Muscle of leg (tissue), 16 donors: ENCODE measurements at places on chromosomes 7 and 10.

DNA sequence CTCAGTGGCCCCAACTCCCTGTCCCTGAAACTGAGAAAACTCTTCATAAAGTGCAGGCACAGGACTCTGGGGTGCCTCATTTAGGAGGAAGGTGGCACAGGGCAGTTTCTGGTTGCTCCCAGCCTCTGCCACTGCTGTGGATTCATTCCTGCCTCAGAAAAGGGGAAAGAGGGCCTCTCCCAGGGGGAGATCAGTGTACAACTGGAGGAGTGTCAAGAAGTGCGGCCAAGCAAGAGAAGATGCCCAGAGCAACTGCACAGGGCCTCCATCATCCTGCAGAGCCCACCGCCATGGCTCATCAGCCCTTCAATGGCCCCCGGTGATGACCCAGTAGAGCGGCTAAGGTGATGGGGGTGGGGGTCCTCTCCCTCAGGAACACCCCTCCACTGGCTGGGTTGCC, 150.3 kb downstream of the PLXNA4 start:
- DNase-seq, result no peak

DNA sequence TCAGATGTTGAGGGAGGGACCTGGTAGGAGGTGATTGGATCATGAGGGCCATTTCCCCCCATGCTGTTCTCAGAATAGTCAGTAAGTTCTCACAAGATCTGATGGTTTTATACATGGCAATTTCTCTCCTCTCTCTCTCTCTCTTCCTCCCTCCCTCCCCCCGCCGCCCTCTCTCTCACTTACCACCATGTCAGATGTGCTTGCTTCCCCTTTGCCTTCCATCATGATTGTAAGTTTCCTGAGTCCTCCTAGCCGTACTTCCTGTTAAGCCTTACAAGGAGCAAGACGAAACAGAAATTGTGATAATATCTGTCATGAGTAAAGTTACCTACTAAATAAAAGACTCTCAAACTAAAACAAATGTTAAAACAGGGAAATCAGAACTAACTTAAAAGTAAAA, 19.9 kb upstream of the GPR141 start:
- DNase-seq, result peak; percentile 34

DNA sequence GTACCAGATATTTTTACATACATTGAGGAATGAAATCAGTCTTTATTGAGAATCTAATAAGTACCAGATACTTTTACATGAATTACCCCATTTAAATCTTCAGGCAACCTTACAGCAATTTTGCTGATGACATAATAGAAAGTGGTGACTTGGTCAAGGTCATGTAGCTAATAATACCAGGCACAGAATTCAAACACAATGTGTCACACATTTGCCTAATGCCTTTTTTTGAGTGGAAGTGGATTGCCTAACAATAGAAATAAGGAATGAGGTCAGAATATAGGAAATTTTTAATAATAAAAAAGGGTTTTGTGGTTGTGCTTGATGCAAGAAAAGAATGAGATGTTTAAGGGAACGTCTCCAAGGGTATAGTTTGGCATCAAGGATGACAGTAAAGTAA, 466.6 kb upstream of the IGFBP3 start:
- no peak for DNase-seq

GRCh38 chr10:45593938-45594275, 78.7 kb downstream of the ZFAND4 start:
- no peak for DNase-seq

GRCh38 chr7:2864999-2865670, 21.0 kb upstream of the GNA12 start:
- DNase-seq, result peak; percentile 80

- peak; percentile 81 for DNase-seq
These were observed 212.8 kb downstream of the MAD1L1 start for GRCh38 chr7:2019711-2020511.

DNA sequence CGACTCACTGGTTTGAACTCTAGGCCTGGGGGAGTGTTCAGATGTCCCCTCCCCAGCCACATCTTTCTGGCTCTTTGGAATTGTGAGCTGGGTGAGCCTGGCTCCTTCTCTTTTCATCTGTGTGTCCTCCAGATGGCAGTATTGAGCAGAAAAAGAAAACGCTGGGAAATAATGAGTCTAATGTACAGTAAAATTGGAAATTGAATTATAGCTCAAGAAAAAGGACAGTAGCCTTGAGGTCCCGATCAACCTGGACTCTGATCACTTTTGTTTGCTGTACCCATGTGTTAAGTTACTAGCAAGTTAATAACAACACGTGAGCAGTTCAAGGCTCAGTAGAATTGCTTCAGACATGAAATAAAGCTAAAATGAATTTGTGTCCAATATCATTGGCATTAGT, 77.9 kb downstream of the SNX10 start:
- peak; percentile 84 for DNase-seq

GRCh38 chr7:101708223-101708622, 79.1 kb upstream of the MYL10 start:
- DNase-seq, result no peak

DNA sequence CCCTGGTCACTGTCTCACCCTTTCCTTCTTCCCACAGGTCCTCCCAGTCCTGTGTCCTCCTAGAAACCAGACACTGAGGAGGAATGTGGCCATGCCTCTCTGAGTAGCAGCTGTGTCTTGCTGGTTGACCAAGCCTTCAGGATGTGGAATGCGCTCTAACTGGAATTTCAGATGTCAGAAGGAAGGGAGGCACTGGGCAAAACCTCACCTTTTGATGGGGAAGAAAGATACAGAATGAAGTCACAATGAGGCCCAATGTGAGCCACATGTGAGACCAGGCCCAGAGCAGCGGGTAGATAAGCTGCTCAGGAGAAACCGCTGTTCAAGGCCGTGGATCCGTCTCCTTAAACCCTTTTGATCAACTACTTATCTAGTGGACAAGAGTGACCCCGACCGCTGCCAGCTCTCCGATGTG, 54.8 kb upstream of the ECHDC3 start:
- no peak for DNase-seq

GRCh38 chr7:117856196-117856595, 17.0 kb downstream of the CTTNBP2 start:
- DNase-seq, result no peak

DNA sequence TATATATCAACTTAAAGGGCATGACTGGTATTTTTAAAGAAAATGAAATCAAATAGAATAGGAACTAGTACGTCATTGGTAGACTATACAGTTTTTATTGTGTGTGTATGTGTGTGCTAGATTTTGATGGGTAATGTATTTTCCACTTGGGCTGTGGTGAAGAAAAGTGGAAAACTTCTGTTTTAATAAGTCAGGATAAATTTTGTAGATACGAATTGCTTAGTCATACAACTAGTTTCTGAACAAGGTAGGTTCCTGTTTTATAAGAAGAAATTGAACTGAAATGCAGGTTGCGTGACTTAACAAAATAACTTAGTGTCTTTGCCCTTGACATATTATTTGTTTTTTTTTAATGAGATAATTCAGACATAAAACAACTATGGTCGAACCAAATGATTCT, 24.3 kb downstream of the UBN2 start:
- DNase-seq, result no peak

- no peak for DNase-seq
These were observed 168.9 kb upstream of the PFKP start for GRCh38 chr10:2898509-2898860.

- no peak for DNase-seq
These were observed 76.8 kb downstream of the CTBP2 start for GRCh38 chr10:125083576-125083920.

DNA sequence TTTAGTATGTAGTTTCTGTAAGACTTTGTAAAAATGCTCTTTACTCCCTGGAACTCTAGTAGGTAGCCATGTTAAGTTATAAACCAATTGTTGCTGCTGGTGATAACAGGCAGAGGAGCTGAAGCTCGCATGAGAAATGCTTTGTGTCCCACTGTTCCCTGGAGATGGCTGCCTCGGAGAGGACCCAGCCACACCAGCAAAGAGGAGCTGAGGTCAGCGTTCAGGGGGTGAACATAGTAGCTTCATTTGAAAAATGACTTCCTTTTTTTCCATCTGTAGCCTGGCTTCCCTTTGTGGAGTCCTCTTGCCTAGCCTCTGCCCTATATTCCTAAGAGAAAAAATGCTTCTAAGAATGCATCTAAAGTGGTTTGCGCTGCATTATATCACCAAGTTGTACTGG, 20.3 kb downstream of the CELF2 start:
- DNase-seq, result no peak

DNA sequence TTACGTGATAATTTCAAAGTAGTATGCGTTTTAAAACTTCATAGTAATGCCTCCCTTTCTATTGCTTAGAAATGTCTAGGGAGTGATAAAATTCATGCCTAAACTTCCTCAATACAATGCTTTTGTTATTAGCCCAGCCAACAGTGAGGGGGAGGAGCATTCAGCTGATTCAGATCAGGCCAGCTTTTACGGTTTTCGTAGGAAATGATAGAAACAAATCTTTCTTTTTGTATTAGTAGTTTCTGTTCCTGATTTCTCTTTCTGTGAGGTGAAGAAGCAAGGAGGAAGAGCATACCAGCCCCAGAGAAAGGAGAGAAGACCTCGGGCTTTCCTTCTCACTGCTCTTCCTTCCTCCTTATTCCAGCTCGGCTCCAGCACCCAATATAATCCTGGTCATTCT, 35.2 kb upstream of the ITPRID1 start:
- peak; percentile 72 for DNase-seq

DNA sequence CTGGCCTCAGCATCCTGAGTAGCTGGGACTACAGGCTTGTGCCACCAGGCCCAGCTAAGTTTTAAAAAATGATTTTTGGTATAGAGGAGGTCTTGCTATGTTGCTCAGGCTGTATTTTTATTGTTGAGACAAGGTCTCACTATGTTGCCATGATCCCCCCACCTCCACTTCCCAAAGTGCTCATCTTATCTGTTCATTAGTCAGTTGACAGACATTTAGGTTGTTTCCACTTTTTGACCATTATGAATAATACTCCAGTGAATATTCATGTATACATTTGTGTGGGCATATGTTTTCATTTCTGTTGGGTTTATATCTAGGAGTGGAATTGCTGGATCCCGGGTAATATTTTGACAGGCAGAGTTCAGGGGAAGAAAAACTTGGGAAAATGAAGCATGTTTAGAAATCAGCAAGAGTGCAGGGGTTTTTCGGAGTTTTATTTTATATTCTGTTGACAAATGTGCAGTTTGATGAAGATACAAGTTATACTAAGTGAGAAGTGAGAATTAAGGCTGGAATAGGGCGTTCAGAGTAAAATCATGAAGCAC, 2.7 kb upstream of the SCD start:
- no peak for DNase-seq

DNA sequence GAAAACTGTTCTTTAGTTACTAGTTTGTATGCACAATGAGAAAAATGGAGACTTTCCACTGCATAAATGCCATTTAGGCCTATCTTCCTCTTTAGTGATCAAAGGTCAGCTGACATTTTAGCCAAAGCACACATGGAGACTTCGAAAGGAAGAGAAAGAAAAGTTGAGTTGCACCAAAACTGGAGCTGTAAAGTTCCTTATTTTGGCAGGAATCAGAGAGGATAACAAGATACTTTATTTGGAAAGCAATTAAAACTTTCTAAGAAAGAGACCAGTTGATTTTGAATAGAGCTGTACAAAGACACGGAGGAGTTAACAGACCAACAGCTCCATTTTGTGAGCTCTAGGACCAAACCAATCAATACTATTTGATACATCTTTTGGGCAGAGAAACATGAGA, 14.2 kb downstream of the ENTPD7 start:
- DNase-seq, result no peak

DNA sequence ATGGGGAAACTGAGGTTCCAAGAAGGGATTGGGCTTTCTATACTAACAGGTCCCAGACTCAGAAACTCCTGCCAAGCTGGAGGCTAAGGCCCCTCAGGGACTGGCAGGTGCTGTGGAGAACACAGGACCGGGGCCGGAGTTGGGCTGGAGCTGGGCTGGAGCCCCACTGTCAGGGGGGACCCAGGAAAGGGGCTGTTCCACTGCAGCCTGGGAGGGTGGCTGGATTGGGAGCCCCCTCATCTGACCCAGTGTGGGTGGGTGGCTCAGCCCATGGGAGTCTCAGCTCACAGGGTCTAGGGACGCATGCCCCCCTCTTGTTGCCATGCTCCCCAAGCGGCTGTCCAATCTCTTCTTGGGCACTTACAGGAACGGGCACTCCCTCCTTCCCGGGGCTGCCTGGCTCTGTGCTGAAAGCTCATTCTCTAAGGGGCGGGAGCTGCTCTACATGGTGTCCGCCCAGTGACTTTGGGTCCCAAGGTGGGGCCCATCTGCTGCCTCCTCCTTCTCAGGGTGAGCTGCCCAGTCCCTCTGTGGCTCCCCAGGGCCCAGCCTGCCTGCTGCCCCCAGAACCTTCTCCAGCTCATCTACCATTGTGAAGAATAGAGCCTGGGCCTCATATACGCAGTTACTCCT, 126.5 kb downstream of the MYL10 start:
- DNase-seq, result no peak

- no peak for DNase-seq
These were observed 232.2 kb downstream of the KIAA1217 start for GRCh38 chr10:24440817-24441797.

- DNase-seq, result peak; percentile 89
These were observed 31.5 kb upstream of the SMNDC1 start for GRCh38 chr10:110336111-110336721.

- no peak for DNase-seq
These were observed 82.0 kb downstream of the ABLIM1 start for GRCh38 chr10:114576132-114576487.

DNA sequence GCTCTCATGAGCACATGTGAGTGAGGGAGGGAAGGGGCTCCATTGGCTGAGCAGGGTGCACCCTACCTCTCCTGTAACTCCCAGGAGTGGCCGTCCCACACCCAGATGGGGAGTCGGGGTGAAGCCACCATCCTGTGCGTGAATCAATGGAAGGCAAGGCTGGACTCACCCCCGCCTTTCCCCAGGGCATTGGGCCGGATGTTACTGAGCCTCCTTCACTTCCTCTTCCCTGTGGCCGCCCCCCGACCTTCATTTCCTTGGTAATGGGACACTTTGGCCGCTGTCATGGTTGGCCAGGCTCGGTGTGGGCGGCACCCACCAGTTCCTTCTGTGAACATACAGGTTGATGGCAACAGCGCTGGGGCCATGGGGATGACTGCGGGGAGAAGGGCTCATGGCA, 209.0 kb downstream of the MGMT start:
- no peak for DNase-seq
